ENCODE measurements at places on chromosomes 12 and 14.

DNA sequence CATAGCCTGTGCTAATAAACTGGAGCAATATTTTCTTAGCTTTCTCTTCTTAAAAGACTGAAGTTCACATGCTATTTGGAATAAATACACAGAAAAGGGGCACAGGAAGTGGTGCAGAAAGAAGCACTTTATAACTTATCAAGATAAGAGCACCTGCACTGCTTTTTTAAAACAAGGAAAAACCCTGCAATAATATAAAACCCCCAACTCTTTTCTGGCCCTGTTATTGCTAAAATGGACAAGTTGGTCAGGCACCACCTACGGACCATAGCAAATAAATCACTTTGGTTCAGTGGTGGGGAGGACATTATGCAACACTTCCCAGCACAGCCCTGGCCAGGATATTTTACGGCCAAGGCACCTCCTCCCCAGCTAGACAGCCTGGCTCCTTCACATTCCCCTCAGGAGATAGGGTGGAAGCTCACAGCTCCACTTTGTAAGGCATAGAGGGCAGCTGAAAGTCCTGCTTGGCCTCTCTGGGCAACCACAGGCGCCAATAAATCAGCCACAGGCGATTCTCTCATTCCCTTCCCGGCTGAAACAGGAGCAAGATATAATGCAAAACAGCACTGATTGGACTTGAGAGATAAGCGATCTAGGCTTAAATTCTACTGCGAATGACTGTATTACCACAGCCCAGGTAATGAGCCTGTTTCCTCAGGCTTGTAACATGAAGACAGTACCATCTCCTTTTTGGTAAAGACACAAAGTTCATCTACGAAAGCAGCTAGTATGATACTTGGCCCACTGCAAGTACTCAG lies 2.0 kb downstream of the ZBTB25 start:
- DNase-seq, result peak; percentile 43

DNA sequence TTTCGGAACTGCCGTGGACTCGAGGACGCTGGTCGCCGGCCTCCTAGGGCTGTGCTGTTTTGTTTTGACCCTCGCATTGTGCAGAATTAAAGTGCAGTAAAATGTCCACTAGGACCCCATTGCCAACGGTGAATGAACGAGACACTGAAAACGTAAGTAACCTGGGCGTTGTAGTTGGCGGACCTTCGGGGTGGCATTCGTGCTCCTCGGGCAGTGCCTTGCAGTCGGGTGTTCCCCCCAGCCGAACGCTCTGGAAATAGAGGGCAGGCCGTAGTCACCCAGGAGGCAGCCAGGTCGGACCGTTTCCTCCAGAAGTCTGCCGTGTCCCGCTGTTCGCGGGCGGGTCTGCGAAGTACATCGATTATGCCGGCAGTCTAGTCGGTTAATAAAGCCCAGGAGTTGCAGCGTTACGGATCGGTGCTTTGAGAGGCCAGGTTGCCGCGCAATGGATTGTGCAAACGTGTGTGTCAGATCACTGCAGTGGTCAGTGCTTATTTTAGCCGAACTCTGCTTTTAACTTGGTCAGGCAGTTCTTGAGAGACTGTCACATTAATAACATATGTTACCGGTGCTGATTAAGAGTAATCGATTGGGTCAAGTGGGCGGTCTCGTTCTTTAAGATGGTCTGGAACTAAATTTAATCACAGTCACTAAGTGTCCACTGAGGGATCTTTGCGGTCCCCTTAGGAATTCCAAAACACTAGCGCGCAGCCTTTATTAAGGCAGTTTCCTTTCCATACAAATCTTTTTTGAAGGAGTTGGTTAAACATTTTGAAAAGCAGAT lies 906 bp downstream of the MARK3 start:
- DNase-seq, result peak; percentile 72

- DNase-seq, result no peak
Observed at GRCh38 chr14:104334424-104335161, 196.2 kb downstream of the KIF26A start.

DNA sequence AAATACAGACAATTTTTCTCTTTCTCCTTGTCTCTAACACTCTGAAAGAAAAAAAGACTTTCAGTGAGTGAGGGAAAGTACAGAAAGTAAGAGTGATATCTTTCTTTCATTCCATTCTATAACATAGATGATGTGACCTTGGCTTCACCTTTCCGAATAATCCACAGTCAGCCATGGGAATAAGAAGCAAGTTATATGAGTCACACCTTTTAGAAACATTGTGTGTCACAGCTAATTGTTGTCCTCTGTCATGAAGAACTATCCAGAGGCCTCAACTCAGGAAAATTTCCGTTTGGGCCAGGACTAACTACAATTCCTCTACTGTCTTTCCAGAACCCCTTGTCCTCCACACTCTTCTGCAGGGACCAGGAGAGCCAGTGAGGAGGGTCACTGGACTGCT lies 209.7 kb upstream of the FAR2 start:
- no peak for DNase-seq

- no peak for DNase-seq
Observed at GRCh38 chr12:123532019-123532418, 1.5 kb downstream of the RILPL1 start.

- DNase-seq, result peak; percentile 93
Observed at GRCh38 chr12:47277972-47278448, 198.3 kb upstream of the AMIGO2 start.

DNA sequence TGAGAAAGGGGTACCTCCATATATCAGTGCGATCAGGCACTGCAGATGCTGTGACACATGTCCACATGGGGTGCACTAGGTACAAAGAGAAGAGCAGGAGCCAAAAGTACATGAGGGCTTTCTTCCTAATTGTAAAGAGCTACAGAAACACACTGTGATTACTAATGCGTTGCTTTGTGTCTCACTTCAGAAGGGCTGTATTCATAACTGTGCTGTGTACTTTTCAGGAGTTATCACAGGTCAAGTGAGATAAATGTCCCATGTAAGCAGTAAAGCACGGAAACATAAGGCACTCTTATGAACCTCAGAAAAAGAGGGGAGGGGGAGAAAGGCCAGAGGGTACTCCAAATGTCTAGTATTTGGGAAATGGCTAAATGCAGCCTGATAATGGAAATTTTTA lies 10.6 kb downstream of the SPRING1 start:
- DNase-seq, result no peak

DNA sequence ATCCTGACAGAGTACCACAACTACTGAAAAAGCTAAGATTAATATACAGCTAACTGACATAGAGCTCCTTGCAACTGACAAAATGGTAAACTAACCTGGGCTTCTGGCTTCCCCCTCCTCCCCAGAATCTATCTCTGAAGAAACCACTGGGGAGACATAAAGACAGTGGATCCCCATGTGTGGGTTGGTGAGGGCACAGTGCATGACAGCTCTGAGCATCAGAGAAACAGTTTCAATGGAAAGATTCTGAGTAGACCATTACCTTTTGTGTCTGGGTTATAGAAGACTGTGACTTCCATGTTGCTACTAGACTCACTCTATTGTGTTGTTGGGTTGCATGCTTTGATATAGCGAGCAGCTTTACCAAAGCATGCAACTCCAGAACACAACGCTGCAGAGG lies 247.4 kb downstream of the EFCAB11 start:
- DNase-seq, result no peak

DNA sequence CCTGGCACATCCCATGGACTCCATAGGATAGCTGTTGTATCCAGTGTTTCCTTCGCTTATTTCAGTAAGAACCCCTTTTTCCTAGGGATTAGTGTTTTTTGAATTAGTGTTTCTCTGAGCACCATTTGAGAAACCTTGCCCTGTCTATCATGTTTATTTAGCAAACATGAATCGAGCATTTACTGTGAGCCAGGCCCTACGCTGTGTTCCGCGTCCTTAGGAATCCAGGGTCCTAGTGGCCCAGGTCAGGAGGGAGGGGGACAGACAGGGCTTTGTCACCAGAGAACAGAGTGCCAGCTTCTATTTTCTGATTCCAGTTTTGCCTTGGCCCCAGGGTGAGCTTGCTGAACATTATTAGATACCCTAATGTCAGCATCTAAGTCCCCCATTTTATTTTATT lies 2.5 kb downstream of the TEAD4 start:
- DNase-seq, result no peak
